ENCODE measurements at places on chromosomes 4 and X.
A peak's percentile ranks its signal among the peaks of the same experiment; 100 is the strongest.

DNA sequence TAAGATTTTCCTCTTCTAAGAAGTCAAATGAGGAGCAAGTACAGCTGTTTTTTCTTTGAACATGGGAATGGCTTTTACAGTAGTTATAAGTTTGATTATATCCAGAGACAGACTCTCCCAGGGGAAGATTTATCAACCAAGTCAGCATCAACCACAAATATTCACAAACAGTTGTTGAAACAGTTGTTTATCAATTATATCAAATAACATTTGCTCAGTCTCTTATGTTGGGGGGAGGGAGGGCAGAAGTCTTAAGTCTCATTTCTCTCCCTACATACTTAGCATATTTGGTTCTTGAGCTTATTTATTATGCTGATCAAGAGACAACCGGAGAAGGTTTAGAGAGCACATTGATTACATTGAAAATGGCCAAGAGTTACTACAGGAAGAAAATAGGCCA lies 110.1 kb downstream of the FBXO8 start:
- no peak for DNase-seq

DNA sequence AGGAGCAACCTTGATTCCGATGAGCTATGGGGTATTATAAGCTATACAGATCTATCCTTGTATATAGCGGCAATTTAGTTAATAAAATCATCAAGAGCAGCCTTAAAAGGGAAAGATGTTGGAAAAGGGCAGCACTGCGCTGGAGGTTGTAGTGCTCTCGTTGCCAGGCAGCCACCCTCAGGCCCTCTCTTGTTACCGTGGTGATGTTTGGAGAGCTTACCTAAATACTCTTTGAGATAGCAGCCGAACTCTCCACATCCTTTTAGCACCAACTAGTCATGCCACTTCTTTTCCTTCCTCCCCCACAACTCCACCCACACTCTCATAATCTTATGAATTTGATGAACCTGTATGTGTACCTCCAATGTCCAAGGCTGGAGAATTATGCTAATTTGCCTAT lies 3.8 kb upstream of the RADX start:
- no peak for DNase-seq

GRCh38 chr4:84691170-84691691 lies 108.3 kb downstream of the CDS1 start:
- no peak for DNase-seq

GRCh38 chr4:187910741-187911140 lies 84.8 kb upstream of the ZFP42 start:
- DNase-seq, result no peak

DNA sequence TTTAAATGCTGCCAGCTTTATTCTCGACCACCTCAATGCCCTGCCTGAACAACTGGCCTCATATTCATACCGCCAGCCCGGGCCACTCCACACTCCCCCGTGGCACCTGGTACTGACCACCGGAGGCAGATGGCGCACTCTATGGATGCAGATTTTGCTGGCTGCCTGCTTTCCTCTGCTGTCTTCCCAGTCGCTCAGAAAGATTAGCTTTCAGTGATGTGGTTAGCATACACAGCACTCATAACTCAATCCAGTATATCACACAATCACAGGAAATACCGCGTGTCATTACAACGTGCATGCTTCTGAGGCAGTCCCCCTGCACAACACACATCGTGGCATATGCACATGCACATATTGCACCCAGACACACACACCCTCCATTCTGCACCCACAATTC lies 147.2 kb upstream of the BCOR start:
- no peak for DNase-seq

- DNase-seq, result no peak
Measured at GRCh38 chr4:10082459-10083272, 33.9 kb downstream of the WDR1 start.

DNA sequence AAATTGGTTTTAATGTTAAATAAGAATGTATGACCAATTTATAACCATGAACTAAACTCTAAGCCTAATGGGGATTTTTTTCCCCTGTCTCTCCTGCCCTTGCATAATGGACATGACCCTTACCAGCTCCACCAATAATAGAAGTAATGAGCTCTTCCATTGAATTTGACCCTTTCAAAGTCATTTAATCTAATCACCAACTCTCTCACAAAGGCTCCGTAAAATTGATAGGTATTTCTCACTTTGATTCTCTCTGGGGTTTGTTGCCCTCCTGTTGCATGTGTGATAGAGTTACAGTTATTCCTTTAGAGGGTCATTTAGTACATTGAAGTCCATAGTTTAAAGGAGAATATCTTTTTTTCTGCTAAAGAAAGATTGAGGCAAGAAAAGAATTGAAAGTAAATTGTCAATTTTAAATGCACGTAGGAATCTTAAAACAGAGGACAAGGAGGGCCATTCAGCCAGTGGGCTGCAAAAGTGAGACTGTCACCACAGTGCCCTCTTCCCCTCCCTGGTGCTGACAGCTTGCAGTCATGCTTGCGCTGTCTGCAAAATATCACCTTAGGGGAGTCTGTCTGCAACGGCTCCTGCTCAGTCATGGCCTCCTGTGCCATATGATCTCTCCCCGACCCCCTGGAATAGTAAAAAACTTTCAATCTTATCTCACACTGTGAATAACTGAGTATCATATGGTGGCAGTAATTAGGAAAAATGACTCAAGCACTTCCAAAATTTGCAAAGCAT lies 307.5 kb upstream of the GNPDA2 start:
- DNase-seq, result no peak

GRCh38 chr4:30863021-30863420 lies 142.9 kb downstream of the PCDH7 start:
- no peak for DNase-seq

DNA sequence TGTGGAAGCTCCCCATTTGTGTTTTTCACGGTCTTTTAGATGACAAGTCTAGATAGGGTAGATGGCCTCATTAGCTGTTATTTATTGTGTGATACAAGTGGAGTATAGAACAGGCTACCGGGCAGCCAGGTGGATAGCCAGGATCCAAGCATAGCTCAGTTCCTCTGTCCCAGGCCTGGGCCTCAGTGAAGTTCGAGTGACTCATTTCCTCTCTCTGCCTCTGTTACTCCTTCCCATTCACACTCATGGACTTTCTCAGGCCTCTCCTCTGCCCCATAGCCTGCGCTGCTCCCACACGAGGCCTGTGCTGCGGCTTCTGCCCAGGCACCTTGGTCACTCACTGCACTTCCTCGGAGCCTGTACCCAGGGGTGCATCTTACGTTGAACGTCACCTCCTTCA lies 54.5 kb downstream of the TENM3 start:
- no peak for DNase-seq

DNA sequence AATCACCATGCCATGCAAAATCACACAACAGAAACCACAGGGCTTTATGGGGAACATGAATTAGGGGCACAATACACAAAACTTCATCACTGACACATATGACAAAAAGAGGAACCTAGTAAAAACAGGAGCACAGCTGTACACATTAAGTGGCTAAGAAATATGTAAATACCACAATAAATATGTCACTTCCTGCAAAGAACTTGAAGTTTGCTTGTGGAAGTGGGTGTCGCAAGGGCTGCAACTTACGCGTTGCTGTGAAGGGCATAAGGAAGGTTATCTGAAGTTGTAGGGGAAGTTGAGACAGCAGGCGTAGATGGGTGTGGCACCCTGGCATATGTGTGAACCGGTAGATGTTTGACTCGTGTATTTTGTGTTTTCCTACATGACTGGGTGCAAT lies 42.4 kb downstream of the CLCN4 start:
- peak; percentile 68 for DNase-seq

DNA sequence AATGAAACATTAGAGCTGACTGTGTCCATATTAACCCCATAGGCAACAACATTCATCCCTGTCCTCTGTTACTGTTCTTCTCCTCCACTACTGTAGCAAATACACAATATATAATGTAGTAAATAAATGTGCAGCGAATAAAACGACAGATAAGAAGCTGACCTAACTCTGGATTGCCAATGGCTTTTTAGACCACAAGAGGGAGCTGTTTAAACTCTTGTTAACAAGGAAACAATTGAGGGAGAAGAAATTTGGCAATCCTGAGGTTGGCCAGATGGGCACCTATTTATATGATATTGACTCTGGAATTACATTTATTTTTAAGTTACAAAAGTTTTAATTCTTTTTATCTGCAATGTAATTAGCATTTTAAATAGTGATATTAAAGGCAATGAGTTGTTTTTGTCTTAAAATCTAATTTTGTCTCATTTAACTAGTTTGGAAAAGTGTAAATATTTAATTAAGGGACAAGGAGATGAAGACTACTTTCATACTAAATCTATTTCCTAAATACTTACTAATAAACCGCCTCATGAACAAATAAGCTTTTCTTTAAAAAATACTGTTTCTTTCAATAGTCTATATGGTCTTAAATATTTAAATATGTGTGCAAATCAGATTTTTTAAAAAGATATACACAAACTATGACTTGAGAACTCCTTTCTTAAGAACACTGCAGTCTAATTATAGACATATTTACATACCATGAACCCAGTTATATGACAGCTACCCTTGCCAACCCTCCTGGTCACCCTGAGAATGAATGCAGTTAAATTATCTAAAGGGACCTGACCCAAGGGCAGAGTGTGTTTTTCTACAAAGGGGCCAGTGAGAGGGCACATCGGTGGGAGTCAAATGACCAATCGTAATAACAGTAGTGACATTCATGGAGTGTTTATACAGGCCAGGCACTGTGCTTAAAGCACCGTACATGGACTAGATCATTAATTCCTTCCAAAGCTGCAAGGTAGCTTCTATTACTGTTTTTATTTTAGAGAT lies 52.9 kb upstream of the HPF1 start:
- no peak for DNase-seq

DNA sequence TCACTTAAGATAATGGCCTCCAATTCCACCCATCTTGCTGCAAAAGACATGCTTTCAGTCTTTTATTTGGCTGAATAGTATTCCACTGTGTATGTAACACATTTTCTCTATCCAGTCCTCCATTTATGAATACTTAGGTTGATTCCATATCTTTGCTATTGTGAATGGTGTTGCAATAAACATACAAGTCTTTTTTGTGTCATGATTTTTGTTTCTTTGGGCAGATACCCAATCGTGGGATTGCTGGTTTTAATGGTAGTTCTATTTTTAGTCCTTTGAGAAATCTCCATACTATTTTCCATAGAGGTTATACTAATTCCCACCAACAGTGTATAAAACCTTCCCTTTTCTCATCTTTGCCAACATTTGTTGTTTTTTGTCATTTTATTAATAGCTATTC lies 180.9 kb downstream of the SMIM20 start:
- DNase-seq, result no peak

GRCh38 chr4:110058677-110059076 lies 139.7 kb downstream of the ELOVL6 start:
- no peak for DNase-seq

- no peak for DNase-seq
Measured at GRCh38 chrX:74063426-74064155, 240.4 kb upstream of the ZCCHC13 start.

DNA sequence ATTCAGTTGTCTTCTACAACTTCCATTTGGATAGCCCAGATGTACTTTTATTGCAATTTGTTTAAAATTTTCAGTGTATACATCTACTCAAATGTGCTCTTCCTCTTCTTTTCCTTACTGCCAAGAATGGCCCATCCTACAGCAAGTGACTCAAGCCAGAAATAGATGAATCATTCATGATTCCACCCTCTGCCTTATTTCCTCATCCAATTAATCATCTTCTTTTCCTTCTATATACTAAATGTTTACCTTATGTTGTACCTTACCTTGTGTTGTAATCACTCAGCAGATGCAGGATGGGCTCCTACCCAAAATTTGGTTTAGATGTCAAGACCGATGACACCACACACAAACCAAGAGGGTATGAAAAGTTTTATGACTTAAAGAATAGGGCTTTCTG lies 437.8 kb downstream of the GRXCR1 start:
- DNase-seq, result no peak

DNA sequence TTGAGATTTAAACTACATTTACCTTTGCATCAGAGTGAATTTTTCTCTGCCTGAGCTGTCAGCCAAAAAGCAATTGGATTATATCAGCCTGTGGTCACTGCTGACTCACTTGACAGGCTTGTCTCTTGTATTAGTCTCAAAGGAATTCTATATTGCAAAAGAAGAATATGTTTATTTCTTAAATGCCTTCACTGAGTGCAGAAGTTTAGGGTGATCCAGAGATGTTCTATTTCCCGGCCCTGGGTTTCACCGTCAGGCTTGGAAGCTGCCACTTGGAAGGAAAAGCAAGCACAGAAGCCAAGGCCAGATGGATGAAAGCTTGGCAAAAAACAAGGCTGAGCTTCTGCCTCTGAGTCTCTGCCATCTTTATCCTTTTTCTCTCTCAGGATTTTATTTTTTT lies 80.9 kb downstream of the FAM114A1 start:
- DNase-seq, result no peak

DNA sequence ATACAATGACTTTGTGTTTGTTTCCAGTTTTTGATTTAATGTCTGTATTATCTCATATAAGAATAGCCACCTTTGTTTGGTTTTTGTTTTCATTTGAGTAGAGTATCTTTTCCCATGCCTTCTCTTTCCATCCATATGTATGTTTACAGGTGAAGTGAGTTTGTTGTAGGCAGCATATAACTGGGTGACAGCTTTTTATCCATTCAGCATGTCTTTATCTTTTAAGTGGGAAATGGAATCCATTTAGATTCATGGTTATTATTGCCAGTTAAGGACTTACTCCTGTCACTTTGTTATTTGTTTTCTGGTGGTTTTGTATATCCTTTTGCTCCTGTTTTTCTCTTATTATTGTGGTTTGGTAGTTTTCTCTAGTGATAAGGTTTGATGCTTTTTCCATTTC lies 34.3 kb downstream of the SCLT1 start:
- DNase-seq, result no peak

GRCh38 chrX:38860106-38861013 lies 59.1 kb downstream of the MID1IP1 start:
- no peak for DNase-seq

DNA sequence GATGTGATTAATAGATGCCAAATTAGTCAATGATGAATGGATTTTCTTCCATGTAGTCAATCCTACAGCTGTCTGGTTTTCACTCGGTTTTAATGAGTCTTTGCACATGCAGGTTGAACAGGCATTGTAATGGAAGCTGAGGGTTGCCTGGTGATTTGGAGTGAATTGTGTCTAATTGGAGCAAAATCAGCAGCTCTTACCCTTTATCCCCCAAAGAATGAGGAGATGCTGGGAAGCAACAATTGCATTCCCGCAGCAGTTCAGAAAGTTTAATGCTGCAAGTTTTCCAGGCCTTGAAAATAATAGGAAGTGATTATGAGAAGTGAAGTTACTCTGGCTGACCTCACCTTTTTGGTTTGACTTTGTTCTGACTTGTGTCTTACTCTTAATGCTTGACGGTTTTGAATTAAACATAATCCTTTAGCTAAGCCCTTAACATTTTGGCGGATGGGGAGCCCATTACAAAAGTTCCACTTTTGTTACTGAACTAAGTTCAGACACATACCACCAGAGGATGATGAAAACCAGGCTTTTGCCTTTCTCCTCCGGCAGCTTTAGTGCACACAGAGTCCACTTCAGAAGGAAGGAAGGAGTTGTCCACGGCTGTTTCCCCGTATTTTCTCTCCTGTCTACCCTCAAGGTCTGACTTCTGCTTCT lies 78.8 kb upstream of the TBC1D9 start:
- DNase-seq, result no peak

- no peak for DNase-seq
Measured at GRCh38 chr4:26015906-26016305, 101.9 kb downstream of the SMIM20 start.

GRCh38 chr4:21948347-21949072 lies at the start of gene KCNIP4:
KCNIP4 (minus strand) TSS chr4:21948772.
- DNase-seq, result no peak

- DNase-seq, result no peak
Measured at GRCh38 chrX:54979432-54979831, 14.6 kb downstream of the PFKFB1 start.
